Activated naive CD8-positive, alpha-beta T cell treated with anti-CD3 and anti-CD28 coated beads for 36 hours (primary cell): ENCODE measurements at places on chromosomes 1 and 21. TPM values are rescaled to one million over a fixed set of nuclear protein-coding genes. Genes with fewer than 3 reads are reported as not detected.

GRCh38 chr1:41391834-41392527, 30.7 kb downstream of the FOXO6 start:
- no peak for DNase-seq
- no peaks in the 10 kb centered on the region for H3K4me1 ChIP-seq
- no peak overlapping the region for H3K4me3 ChIP-seq
- peaks cover 22% of the 10 kb centered on the region for H3K27me3 ChIP-seq

DNA sequence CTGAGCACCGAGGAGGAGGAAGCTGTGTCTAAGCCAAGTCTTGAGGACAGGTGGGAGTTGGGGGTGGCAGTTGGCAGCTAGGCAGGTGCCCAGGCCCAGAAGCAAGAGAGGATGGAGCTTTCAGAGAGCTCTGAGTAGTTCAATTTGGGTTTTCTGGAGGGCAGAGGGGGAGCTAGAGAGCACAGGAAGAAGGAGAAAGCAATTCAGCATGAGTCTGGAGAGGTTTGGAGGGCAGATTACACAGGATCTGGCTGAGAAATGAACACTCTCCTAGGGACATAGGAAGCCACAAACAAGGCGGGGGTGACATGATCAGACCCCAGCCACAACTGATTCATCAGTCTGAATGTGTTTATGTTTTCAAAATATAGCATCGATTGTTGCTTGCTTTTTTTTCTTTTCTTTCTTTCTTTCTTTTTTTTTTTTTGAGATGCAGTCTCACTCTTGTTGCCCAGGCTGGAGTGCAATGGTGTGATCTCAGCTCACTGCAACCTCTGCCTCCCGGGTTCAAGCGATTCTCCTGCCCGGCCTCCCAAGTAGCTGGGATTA, 23.8 kb downstream of the PTPRF start:
- no peak overlapping the region for H3K4me3 ChIP-seq
- H3K27me3 ChIP-seq, result peaks cover 2% of the 10 kb centered on the region
- peaks cover 4% of the 10 kb centered on the region for H3K4me1 ChIP-seq
- no peak overlapping the region for H3K27ac ChIP-seq

DNA sequence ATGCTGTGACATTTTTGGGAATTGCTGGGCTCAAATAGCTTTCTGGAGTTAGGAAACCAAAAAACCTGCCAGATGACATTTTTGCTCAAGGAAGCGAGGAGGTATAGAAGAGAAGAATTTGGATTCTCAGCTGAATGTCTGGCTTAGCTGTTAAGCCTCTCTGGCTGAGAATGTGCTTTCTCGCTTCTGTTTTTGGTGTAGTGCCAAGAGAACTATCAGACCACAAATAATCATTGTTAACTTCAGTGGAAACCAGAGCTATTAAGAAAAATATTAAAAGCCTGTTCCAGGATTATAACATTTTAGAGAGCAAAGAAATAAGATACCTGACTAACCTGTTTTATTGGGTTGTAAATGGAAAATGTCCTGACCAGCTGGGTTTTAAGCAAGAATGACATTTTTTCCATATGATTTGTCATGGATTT, 39.5 kb upstream of the DIPK1A start:
- peaks cover 4% of the 10 kb centered on the region for H3K27me3 ChIP-seq
- H3K4me1 ChIP-seq, result peaks cover 6% of the 10 kb centered on the region
- no peak overlapping the region for H3K27ac ChIP-seq
- no peak for DNase-seq
- H3K4me3 ChIP-seq, result no peak overlapping the region

GRCh38 chr1:225737161-225737560, 40.5 kb upstream of the SRP9 start:
- H3K36me3 ChIP-seq, result no peaks in the 10 kb centered on the region
- H3K4me3 ChIP-seq, result no peak overlapping the region
- no peaks in the 10 kb centered on the region for H3K4me1 ChIP-seq
- H3K27me3 ChIP-seq, result no peaks in the 10 kb centered on the region
- DNase-seq, result no peak

DNA sequence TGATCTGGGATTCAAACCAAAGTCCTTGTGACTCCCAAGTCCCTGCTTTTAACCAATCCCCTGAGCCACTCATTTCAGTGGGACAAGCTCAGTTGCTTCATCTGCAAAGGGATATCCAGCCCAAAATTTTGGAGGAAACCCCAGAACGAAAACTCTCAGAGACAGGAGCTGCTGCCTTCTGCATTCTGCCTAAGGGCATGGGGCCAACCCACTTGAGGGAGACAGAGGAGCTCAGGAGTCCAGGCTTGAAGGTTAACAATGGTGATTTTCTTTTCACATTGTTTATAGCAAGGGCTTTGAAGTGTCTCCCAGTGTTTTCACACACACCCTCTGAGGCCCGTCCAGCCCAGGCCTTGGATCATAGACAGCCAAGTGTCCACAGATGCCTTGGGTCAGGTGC, 148.1 kb upstream of the CTTNBP2NL start:
- DNase-seq, result no peak
- no peak overlapping the region for H3K27ac ChIP-seq
- no peaks in the 10 kb centered on the region for H3K4me1 ChIP-seq
- H3K27me3 ChIP-seq, result peaks cover 6% of the 10 kb centered on the region
- H3K4me3 ChIP-seq, result no peak overlapping the region
- no peaks in the 10 kb centered on the region for H3K36me3 ChIP-seq

- no peak for DNase-seq
- no peak overlapping the region for H3K27ac ChIP-seq
- H3K27me3 ChIP-seq, result peaks cover 14% of the 10 kb centered on the region
- no peaks in the 10 kb centered on the region for H3K4me1 ChIP-seq
- no peak overlapping the region for H3K4me3 ChIP-seq
- no peaks in the 10 kb centered on the region for H3K36me3 ChIP-seq
Observed at GRCh38 chr1:33902486-33903209, 38.8 kb downstream of the HMGB4 start.

DNA sequence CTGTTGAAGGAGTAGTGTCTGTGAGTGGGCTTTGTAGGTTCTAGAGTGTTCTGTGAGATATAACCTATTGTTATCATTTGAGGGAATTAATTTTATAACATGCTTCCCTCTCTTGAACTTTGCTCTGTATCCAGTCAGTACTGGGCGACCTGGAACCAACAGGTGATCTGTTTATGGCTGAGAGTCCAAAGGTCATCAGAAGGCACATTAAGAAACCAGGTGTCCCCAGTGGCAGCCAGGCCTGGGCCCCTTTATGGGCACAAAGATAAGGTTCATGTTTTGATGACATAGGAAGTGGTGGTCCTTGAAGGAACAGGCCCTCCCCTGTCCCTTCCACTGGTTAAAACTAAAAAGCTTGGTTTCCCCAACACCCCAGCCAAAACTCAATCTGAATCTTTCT, 61.1 kb downstream of the FHAD1 start:
- no peak overlapping the region for H3K4me3 ChIP-seq
- H3K27ac ChIP-seq, result no peak overlapping the region
- H3K4me1 ChIP-seq, result no peaks in the 10 kb centered on the region
- peaks cover 12% of the 10 kb centered on the region for H3K27me3 ChIP-seq
- H3K36me3 ChIP-seq, result no peaks in the 10 kb centered on the region
- no peak for DNase-seq

GRCh38 chr1:109425391-109426280, 612 bp downstream of the PSMA5 start:
- peaks cover 28% of the 10 kb centered on the region for H3K4me1 ChIP-seq
- no peaks in the 10 kb centered on the region for H3K27me3 ChIP-seq
- H3K4me3 ChIP-seq, result peak overlapping the region; percentile 85
- H3K27ac ChIP-seq, result peak overlapping the region; percentile 94

- DNase-seq, result no peak
- no peak overlapping the region for H3K4me3 ChIP-seq
- no peaks in the 10 kb centered on the region for H3K27me3 ChIP-seq
- no peak overlapping the region for H3K27ac ChIP-seq
- no peaks in the 10 kb centered on the region for H3K36me3 ChIP-seq
Observed at GRCh38 chr1:201692555-201693394, 136.2 kb upstream of the IPO9 start.

DNA sequence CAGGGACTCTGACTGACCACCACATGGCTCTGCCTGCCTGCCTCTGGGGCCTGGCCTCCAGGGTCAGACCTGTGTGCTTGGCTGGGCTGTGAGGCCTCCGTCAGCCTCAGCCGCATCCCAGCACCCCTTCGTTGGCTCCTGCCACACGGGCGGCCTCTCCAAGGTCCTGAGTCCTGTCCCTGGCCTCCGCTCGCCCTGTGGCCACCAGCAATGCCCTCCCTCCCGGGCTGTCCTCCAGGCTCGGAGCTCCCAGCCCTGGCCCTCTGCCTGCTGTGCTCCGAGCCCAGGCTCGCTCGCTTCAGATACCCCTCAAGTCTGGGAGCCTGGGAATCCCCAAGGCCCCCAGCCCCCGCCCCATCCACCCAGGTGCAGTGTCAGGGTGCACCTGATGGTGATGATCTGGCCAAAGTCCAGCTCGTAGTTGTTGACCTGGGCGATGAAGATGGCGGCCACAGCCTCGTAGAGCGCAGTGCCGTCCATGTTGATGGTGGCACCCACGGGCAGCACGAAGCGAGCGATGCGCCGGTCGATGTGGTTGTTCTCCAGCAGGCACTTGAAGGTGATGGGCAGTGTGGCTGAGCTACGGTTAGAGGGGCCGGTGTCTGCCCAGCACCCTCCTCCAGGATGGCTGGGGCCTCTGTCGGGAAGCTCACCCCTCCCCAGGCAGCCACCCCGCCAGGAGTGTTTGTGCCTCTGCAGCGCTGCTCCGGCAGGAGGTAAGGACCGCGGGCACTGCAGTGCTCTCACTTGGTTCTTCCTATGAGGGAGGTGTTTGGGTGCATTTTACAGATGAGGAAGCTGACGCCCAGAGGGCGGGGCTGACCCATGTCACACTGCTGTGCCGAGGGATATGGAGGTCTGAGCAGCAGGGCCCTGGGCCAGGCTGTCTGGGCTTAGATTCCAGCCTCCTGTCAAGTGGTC, 28.5 kb downstream of the PODN start:
- no peaks in the 10 kb centered on the region for H3K36me3 ChIP-seq
- DNase-seq, result no peak
- H3K27me3 ChIP-seq, result no peaks in the 10 kb centered on the region
- no peaks in the 10 kb centered on the region for H3K4me1 ChIP-seq
- H3K4me3 ChIP-seq, result no peak overlapping the region

GRCh38 chr1:14648391-14648790, 49.9 kb downstream of the KAZN start:
- H3K4me1 ChIP-seq, result no peaks in the 10 kb centered on the region
- no peaks in the 10 kb centered on the region for H3K36me3 ChIP-seq
- H3K27me3 ChIP-seq, result no peaks in the 10 kb centered on the region
- H3K27ac ChIP-seq, result no peak overlapping the region
- DNase-seq, result no peak

DNA sequence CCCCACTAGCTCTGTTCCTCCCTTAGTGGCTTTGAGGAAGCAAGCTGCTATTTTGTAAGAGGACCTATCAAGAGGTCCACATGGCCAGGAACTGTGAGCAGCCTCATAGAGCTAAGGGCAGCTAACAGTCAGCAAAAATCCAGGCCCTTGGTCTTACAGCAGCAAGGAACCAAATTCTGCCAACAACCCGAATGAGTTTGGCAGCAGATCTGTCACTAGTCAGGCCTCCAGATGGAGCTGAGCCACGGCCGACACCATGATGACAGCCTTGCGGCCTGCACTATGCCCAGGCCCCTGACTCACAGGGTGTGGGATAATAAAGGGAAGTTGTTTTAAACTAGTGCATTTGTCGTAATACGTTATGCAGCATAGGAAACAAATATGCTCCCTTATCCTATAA, 28.0 kb upstream of the H3-3A start:
- H3K27ac ChIP-seq, result no peak overlapping the region
- peaks cover 2% of the 10 kb centered on the region for H3K4me1 ChIP-seq
- no peaks in the 10 kb centered on the region for H3K27me3 ChIP-seq
- no peak for DNase-seq

- no peak overlapping the region for H3K4me3 ChIP-seq
- no peaks in the 10 kb centered on the region for H3K36me3 ChIP-seq
- DNase-seq, result no peak
- no peaks in the 10 kb centered on the region for H3K27me3 ChIP-seq
- H3K27ac ChIP-seq, result no peak overlapping the region
Observed at GRCh38 chr1:203517426-203518110, 23.6 kb downstream of the OPTC start.

GRCh38 chr21:33374450-33375096, 28.6 kb upstream of the IFNGR2 start:
- peaks cover 19% of the 10 kb centered on the region for H3K4me1 ChIP-seq
- DNase-seq, result peak; percentile 28
- no peak overlapping the region for H3K27ac ChIP-seq
- H3K27me3 ChIP-seq, result peaks cover 4% of the 10 kb centered on the region
- H3K4me3 ChIP-seq, result no peak overlapping the region

GRCh38 chr1:33375316-33375715, 54.4 kb upstream of the A3GALT2 start:
- DNase-seq, result no peak
- H3K36me3 ChIP-seq, result no peaks in the 10 kb centered on the region
- H3K4me1 ChIP-seq, result peaks cover 10% of the 10 kb centered on the region
- H3K27me3 ChIP-seq, result peaks cover 16% of the 10 kb centered on the region
- no peak overlapping the region for H3K27ac ChIP-seq

- peak; percentile 86 for DNase-seq
- peak overlapping the region; percentile 96 for H3K27ac ChIP-seq
- H3K36me3 ChIP-seq, result peaks cover 32% of the 10 kb centered on the region
- H3K4me1 ChIP-seq, result peaks cover 40% of the 10 kb centered on the region
- no peaks in the 10 kb centered on the region for H3K27me3 ChIP-seq
Observed at GRCh38 chr1:6601049-6601922, 1.4 kb downstream of the KLHL21 start.

- DNase-seq, result peak; percentile 65
- H3K27ac ChIP-seq, result no peak overlapping the region
- peaks cover 2% of the 10 kb centered on the region for H3K4me1 ChIP-seq
Observed at GRCh38 chr1:153465811-153466636, 5.6 kb upstream of the S100A7 start.

GRCh38 chr1:22105611-22106207, 37.2 kb downstream of the WNT4 start:
- DNase-seq, result no peak
- no peak overlapping the region for H3K4me3 ChIP-seq
- H3K4me1 ChIP-seq, result peaks cover 55% of the 10 kb centered on the region
- H3K36me3 ChIP-seq, result peaks cover 52% of the 10 kb centered on the region
- H3K27ac ChIP-seq, result peak overlapping the region; percentile 87
- H3K27me3 ChIP-seq, result no peaks in the 10 kb centered on the region

DNA sequence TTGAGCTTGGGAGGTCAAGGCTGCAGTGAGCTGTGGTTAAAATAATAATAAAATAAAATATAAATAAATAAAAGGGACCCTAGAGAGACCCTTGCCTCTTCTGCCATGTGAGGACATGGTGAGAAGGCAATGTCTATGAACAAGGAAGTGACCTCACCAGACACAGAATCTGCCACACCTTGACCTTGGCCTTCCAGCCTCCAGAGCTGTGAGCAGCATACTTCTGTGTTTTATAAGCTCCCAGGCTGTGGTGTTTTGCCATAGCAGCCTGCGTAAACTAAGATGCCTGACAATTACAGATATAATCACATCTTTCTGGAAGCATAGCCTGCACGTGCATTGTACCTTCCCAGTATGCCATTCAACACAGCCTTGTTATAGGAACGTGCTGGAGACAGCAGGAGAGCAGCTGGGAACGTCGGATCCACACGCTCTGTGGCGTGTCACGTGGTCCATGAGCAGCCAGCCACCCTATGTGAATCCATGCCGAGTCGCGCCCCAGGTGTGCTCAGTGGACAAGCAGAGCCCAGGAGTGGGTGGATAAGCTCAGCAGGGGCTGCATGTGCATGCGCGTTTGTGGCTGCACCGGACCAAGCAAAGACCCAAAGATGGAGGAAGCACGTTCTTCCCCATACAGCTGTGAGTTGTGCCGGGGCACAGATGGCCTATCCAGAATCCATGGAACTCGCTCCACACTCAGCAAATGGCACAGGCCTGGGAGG, 17.8 kb downstream of the WNT9A start:
- DNase-seq, result no peak
- H3K27me3 ChIP-seq, result no peaks in the 10 kb centered on the region
- peaks cover 2% of the 10 kb centered on the region for H3K36me3 ChIP-seq
- peaks cover 14% of the 10 kb centered on the region for H3K4me1 ChIP-seq
- H3K4me3 ChIP-seq, result no peak overlapping the region

SLC44A5 gene
- 0.28 TPM for total RNA-seq

OR2AK2 gene
- total RNA-seq, result not detected

S100A7 gene
- not detected for total RNA-seq

SPATA45 gene
- not detected for total RNA-seq

FAM163A gene
- not detected for total RNA-seq
